Ascending aorta (tissue), 2 donors: ENCODE measurements at places on chromosomes 3 and 15.
A peak's percentile ranks its signal among the peaks of the same experiment; 100 is the strongest.

DNA sequence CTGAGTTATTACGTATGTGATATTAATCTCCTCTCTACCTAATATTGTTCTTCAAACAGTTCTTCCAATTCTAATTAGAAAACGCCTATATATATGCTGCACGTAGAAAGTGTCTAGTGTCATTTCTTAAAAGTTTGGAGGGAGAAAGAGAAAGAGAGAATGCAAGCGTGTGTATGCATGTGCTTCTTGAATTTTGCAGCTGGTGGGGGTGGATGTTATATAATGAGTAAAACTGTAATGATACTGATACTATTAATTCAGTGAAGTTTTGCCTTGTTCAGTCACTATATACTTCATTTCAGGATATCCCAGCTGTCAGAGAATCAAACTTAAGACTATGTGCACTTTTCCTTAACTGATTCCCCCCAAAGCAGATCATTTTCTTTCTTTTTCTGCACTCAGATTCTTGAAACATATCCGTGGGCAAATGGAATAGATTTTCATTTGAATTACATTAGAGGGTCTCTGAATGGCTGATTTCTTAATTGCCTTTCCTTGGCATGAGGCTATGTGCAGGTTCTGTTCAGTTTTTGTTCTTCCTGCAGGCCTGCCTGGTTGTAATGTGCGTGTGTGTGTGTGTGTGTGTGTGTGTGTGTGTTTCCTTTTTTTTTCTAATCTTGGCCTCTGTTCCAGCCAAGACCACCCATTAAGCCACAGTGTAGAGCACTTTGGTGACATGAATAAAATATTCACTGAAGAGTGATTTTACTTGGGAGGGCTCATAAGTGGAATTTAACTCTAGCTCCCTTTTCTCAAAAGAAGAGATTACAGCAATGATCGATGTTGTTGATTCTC, 617.5 kb downstream of the RBMS3 start:
- DNase-seq = no peak

GRCh38 chr3:184005941-184006507, 11.7 kb downstream of the ABCC5 start:
- DNase-seq = peak; percentile 15

- DNase-seq = peak; percentile 68
Observed at GRCh38 chr3:44355362-44356033, 16.9 kb downstream of the TCAIM start.

DNA sequence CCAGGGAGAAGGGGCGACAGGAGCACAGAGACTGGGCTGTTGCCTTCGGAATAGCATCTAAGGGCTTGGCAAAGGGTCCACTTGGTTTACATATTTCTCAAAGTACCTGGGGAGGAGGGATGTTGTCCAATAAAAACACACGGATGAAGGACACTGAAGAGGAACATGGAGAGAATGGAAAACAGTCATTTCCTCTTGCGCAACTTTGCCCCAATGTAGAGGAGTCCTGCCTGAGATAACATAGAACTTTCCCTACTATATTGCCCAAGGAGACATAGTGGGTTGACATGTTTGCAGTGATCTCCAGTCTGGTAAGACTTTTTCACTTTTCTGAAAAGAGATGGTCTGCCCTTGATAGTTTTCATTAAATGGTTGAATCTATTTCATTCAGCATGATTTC, 468.8 kb upstream of the SUCLG2 start:
- no peak for DNase-seq

GRCh38 chr15:47872208-47872607, 154.9 kb downstream of the SEMA6D start:
- no peak for DNase-seq

DNA sequence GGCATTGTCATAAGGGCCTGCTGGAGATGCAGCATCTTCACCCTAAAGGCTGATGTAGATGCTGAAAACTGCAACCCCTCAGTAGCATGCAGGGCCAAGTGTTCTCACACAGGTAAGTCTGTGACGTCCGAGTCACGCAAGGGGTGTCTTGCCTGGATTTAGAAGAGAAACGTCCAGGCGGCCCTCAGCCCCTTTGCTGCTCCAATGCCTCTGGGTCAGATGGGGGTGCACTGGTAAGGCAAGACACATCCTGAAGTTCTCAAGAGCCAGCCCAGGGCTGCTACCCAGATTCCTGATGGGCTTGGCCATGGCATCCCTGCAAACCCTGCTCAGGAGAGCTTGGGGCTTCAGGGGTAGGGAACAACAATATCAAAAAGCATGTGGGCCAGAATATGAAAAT, 25.4 kb downstream of the ONECUT1 start:
- no peak for DNase-seq

- DNase-seq = no peak
Observed at GRCh38 chr3:115843206-115843605, 219.9 kb downstream of the GAP43 start.

- DNase-seq = no peak
Observed at GRCh38 chr3:76203578-76203977, 418.2 kb upstream of the ZNF717 start.

DNA sequence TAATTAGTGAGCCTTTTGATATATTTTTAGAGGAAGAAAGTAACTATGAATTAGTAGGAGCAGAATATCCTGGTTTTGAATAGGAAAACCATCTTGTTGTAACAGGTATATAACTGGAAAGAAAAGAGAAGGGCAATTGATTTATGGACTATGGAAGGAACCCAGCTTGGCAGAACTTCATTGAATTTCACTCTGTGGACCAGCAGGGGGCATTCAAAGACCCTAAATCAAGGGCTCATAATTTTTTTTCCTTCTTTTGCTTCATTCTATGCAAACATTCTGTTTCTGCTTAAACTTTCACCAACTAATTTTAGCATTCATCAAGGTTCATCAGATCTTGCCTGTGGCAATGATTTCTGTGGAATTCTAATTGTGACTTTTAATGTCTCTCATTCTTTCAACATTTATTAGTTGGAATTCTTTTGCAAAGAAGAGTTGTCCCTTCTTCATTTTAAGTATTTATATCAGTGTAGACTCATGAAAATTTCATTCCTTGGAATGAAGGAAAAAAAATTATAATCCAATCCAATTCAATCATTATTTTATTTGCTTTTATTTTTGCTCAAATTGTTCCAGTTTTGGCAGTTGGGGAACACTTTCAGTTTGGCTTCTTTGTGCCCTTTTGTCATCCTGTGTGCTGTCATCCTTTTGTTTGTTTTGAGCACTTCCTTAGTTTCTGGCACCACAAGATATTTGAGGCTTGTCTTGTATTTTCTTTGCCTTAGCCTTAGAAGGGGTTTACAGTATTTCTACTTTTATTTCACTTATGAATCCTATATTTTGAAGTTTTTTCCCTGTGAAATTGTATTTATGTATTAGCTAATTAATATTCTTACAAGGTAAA, 30.4 kb downstream of the NXPE3 start:
- no peak for DNase-seq

- no peak for DNase-seq
Observed at GRCh38 chr15:100307241-100308212, 34.2 kb downstream of the ADAMTS17 start.
